Activated naive CD4-positive, alpha-beta T cell (primary cell): ENCODE measurements at places on chromosomes 5 and 9.

- DNase-seq: no peak
Measured at GRCh38 chr9:68749579-68750159, 44.6 kb downstream of the PIP5K1B start.

GRCh38 chr9:128532581-128532980 is 19.8 kb upstream of the SPTAN1 start:
- DNase-seq: no peak

DNA sequence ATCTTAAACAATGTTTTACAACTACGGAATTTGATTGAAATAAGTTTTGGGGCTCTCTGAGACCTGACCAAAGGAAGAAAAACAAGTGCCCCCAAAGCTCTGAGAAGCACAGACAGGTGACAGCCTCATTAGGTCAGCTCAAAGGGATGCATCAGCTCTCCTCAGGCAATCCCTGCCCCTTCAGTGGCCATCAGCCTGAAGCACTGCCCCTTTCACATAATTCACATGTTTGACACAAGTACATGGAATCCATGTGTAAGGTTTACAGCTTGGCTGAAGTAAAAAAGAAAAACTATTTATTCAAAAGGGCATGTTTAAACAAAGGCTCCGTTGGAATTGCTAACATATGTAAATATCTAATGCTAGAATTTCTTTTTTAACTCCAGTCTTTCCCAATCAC is 56.3 kb downstream of the TSSK1B start:
- DNase-seq: no peak

GRCh38 chr5:178112545-178112944 is 787 bp upstream of the N4BP3 start:
- no peak for DNase-seq

- no peak for DNase-seq
Measured at GRCh38 chr9:99029083-99029645, 75.7 kb upstream of the TGFBR1 start.

DNA sequence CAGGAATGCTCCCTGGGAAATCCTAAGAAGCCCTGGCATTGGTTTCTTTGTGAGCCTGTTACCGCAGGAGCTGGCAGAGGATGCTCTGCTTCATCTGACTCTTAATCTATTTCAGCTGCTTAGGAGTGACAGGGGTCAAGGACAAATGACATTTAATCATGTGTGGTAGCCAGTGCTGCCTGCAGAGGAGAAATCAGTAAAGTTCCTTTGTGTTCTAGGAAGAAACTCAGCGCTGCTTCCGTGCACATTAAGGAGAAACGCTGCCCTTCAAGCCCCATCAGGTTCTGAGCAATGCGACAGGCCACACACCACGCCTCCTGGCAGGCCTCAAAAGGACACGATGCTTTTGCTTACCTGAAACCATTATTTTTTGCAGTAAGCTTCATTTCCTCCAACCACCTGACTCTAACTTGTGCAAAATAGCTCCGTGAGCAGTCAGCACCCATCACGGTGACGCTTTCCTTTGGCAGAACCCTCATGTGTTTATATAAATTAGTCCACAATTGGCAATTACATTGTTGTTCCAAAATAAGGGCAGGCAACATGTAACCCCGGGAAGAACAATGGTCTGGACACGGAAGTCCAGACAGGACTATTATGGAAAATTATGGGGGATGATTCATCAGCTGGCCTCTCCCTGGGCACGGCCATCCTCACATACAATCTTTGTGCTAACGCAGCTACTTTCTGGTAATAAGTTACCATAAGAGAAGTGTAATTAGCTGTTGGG is 387.9 kb upstream of the DAP start:
- DNase-seq: no peak

DNA sequence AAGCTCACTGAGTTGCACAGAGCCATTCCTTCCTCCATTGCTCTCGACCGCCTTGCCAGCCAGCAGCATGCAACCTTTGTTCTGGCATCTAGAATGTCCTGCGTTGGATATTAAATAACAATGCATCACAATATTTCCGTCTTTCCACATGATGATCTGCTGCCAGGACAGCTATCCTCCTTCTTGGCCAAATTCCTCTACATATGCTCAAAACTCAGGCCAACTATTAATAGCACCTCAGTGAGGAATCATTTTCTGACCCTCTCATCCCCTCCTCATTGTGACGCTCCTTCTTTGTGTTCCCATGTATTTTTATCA is 128.6 kb downstream of the MYO10 start:
- no peak for DNase-seq

DNA sequence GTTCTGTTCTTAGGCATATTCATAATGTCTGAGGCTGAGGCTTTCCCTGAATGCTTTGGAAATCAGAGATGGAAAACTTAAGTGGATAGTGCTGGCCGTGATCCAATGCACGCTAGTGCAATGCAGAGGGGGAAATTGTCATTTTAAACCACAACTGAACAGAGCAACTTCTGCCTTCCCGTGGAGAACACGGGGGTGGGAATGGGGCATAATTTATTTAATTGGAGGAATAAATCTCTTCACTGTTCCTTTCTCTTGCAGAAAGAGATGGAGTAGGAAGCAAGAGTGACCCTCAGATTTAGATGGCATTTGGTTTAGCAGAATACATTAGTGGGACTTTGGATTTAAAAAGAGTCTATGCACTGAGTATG is 22.9 kb upstream of the NREP start:
- DNase-seq: no peak

- no peak for DNase-seq
Measured at GRCh38 chr9:116928884-116929283, 241.8 kb downstream of the TRIM32 start.

DNA sequence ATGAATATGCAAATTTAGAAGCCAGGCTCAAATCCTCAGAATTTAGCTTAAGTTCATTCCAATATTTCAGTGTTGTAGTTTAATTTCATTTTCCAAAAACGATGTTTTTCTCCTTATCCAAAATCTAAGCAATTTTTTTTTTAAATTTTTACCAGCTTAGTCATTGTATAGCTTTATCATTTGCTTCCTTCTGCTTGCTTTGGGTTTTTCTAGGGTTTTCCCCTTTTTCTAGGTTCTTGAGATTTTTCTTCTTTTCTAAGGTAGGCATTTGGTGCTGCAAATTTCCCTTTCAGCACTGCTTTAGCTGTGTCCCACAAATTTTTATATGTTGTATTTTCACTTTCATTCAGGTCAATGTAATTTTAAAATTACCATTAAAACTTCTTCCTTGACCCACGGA is 34.4 kb upstream of the CCDC112 start:
- no peak for DNase-seq

DNA sequence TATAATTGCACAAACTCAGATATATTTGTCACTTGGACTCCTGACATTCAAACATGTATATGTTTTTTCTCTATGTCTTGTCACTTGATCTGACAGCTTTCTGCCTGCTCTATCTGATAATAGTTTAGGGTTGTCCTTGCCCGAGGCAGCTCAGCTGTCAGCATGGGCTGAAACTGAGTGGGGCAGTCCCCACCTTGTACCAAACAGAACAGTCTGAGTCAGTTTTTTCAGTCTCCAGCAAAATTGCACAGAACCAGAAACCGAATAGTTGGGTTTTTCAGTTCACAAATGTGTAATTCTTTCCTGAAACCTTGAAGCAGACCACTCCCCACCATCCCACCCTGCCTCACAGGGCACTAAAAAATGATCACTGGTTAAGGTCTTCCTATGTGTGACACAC is 9.5 kb upstream of the HAND1 start:
- no peak for DNase-seq

GRCh38 chr9:107000218-107000617 is 137.3 kb downstream of the ZNF462 start:
- DNase-seq: no peak

DNA sequence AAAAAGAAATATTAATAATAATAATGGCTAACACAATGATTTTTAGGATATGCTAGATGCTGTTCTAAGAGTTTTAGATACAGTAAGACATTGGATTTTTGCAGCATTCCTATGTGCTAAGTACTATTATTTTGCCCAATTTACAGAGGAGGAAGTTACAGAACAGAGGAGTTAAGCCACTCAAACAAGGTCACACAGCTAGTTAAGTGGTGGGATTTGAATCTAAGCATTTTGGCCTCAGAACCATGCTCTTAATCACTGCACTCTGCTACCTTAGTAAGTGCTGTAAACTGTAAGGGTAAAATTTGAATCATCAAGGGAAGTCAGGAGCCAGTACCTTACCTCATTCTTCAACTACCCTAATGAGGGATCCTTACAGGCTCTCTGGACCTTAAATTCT is 25.4 kb downstream of the RPS23 start:
- DNase-seq: no peak

- no peak for DNase-seq
Measured at GRCh38 chr5:56154732-56155484, 78.2 kb downstream of the ANKRD55 start.

- DNase-seq: no peak
Measured at GRCh38 chr9:127183814-127184582, 61.6 kb upstream of the ANGPTL2 start.

- DNase-seq: no peak
Measured at GRCh38 chr9:112971415-112971814, 40.6 kb downstream of the ZNF883 start.

- DNase-seq: no peak
Measured at GRCh38 chr9:136051453-136051836, 43.6 kb downstream of the NACC2 start.

DNA sequence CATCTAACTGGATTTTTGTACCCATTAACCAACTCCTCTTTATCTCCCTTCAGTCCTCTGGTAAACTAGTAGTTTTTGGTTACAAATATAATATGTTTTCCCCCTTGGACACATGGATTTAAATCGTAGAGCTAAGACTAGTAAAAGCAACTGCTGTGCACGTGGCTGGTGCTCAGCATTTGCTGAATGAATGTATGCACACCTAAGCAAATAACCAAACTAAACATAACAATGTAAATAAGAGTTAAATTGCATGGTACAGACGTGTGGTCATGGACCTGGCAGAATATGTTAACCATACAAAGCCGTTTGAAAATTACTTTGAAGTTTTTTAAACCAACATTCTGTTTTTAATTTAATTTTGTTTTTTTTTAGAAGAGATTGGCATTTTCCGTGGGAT is 65.2 kb upstream of the FYB1 start:
- DNase-seq: no peak

- DNase-seq: no peak
Measured at GRCh38 chr5:56123531-56124243, 109.4 kb downstream of the ANKRD55 start.

GRCh38 chr5:132428484-132429462 is 59.3 kb downstream of the SLC22A5 start:
- DNase-seq: no peak

DNA sequence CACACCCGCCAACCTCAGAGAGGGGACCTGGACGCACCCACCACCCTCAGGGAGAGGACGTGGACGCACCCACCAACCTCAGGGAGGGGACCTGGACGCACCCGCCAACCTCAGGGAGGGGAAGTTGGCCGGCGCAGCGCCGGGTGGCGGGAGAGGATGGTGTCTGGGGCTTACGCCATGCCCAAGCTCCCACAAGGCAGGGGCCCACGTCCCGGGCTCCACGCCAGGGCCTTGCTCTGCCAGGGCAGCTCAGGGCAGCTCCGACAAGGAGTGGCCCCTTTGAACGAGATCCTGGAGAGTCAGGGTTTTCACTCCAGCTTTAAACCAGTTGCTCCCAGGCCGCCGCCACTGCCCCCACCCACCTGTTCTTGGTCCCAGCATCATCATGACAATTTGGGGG is 32.2 kb upstream of the SLC12A7 start:
- no peak for DNase-seq

GRCh38 chr9:21174671-21175070 is 8.2 kb upstream of the IFNA21 start:
- DNase-seq: no peak

DNA sequence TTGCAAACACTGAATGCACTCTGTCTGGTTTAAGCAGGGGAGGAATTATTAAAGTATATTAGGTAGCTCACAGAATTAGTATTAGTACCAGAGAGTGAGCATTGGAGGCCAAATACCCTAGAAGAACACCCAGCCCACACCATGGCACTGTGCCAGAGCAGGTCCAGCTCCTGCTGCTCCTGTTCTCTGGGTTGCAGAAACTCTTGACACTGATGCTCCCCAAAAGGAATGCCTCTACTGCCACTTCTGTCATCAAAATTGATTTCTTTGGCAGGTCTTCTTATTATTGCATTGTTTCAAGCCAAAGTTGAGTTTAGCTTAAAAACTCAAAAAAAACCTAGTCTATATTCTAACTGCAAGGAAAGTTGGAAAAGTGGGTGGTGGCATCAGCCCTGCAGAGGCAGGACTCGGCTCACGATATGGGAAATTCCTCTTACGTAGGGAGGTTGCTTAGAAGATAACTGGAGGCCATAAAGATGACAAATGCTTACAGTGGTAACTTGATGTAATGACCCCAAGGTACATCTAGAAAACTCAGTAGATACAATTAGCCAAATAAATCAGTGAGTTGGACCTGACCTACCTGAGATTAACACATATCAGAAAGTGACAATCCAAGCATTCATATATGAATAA is 123.4 kb downstream of the CD180 start:
- DNase-seq: no peak

- no peak for DNase-seq
Measured at GRCh38 chr9:128995791-128996190, 32.3 kb downstream of the SH3GLB2 start.

DNA sequence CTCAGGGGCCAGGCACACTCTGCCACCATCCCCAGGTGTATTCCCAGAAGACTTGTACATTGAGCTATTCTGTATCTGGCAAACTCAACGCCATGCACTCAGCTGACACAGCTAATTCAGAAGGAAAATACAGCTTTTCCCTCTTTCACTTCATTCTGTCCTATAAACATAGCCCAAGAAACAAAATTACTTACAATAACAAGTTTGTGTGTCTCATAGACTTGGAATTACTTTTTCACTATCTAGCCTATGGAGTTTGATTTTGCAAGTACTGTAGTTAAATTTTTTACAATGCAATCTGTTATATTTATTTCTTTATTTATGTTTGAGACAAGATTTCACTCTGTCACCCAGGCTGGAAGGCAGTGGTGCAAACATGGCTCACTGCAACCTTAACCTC is 125.1 kb upstream of the KLF9 start:
- no peak for DNase-seq

- DNase-seq: no peak
Measured at GRCh38 chr5:71573591-71573990, 13.5 kb upstream of the MCCC2 start.

GRCh38 chr5:98564836-98565235 is 208.6 kb upstream of the RGMB start:
- DNase-seq: no peak

DNA sequence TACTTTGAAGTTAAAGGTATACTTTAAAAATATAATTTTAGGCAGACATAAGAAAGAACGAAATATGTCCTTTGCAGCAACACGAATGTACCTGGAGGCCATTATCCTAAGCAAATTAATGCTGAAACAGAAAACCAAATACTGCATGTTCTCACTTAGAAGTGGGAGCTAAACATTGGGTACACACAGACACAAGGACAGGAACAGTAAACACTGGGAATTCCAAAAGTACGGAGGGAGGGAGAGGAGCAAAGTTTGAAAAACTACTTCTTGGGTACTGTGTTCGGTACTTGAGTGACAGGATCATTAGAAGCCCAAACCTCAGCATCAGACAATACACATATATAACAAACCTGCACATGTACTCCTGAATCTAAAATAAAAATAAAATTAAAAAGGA is 40.9 kb downstream of the TJP2 start:
- DNase-seq: no peak
